Caco-2 (cell line): ENCODE measurements at places on chromosomes 11 and 22.
A peak's percentile ranks its signal among the peaks of the same experiment; 100 is the strongest.

GRCh38 chr11:128904656-128905344 lies 13.6 kb downstream of the KCNJ5 start:
- DNase-seq: peak; percentile 34

- DNase-seq: no peak
These were observed 798.1 kb downstream of the OPCML start for GRCh38 chr11:132734217-132734616.

DNA sequence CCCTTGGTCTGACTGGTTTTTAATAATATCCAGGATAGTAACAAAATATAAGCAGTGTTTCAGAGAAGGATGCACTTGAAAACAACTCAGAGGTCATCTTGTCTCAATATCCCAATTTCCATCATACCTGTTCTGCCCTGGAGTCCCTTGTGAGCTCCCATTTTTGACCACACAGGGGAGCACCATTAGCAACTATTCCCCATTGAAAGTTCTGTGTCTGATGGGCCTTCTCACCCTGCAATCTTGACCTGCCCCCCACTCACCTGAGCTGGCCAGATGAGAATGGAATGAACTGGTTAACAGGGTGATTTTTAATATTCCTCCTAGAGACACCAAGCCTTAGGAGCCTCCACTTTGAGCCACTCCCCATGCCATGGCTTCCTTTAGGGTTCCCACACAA lies 3.8 kb upstream of the CAPN5 start:
- peak; percentile 43 for DNase-seq

DNA sequence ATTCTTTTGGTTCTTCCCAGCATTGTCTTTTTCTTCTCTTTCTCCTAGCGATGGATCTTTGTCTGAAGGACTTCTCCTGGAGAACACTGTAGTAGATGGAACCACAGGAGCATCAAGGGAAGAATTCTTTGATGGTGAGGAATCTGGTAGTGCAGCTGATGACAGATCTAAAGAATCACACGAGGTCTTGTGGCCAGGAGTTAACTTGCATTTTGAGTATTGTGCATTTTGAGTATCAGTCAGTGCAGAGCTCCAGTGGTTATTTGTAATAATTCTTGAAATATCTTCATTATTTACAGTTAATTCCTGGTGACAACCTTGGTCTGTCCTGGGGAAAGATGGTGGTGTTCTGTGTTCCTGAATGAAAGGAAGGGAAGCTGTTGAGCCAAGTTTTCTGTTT lies 14.5 kb upstream of the POGLUT3 start:
- DNase-seq: no peak

GRCh38 chr22:50016988-50017700 lies 4.6 kb upstream of the IL17REL start:
- no peak for DNase-seq

- peak; percentile 69 for DNase-seq
These were observed 8.6 kb upstream of the CD3E start for GRCh38 chr11:118295815-118296454.

GRCh38 chr11:119205080-119205479 lies 1.1 kb upstream of the CBL start:
- DNase-seq: peak; percentile 29

DNA sequence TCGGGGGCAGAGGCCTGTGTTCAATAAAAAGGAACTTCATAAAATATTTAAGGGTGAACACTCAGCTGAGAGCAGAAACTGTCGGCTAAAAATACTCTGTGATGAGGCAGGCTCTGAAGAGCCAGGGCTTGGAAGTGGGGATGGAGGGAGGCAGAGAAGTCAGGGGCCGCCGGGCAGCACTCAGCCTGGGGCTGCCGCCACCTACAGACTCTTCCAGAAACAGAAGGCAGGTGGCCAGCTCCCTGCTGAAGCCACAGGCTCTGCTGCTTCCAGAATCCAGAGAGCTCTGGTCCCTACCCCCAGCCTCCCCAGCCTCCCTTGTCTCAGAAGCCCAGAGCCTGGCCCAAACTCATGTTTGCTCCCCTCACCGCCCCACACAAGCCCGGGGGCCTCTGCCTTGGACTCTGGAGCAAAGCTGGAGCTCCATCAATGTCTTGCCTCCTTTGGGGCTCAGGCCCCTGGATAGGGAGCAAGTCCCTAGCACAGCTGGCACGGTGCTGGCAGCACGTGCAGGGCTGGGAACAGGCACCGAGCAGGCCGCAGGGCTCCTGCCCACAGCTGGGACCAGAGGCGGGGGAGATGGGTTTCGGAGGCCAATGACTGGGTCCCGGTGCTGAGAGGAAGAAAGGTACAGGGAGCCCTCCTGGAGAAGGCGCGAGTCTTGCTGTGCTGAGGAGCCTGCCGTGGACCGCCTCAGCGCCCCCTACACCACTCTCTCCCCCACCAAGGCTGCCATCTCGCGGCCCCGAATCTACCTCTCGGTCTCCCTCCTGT lies 8.2 kb downstream of the LRFN4 start:
- no peak for DNase-seq

DNA sequence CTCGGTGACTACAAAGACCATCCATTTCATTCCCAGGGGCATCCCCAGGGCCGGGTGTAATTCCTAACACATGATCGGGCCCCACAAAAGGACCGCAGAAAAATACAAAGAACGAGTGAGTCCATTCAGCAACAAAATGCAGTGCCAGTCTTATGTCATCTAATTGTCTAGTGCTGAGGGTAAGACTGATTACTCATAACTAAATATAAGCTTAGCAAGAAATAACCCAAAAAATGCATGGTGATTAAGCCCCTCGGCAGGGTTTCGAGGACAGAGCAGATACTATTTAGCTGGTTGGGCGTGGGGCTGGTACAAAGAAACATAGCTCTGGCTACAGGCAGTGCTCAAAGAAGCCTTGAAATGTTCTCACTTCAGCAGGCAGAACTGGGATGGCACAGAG lies 1078.9 kb downstream of the OPCML start:
- DNase-seq: no peak

DNA sequence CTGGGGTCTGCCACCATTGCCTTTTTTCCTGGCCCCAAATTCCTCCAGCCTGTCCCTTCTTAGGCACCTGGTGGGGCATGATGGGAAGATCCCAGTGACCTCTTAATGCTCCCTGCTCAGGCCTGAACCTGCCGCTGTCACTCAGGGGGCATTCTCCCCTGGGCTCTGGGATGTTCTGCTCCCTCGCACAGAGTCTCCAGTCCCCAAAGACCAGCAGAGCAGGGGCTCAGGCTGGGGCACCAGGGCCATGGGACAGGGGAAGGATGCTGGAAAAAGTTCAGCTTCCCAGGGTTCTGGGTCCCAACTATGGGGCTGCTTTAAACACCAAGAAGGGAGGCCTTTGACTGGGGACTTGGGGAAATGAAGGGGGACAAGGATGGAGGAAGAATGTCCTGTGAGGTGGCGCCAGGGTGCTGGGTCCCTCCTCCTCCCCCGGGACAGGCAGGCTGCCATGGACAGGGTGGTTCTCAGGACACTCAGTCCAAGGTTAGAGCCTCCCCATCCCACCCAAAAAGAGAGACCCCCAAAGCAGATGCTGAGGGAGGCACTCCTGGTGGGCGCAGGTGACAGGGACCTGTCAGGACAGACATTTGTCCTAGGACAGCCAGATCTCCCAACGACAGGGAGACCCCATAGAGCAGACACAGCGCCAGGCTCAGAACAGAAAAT lies 30.8 kb downstream of the IGLL5 start:
- DNase-seq: no peak

GRCh38 chr11:118883368-118884071 lies at the start of gene CXCR5:
TSS of gene CXCR5 (plus strand) at chr11:118883892. CDS start at chr11:118883942, 50 bp downstream.
- no peak for DNase-seq

DNA sequence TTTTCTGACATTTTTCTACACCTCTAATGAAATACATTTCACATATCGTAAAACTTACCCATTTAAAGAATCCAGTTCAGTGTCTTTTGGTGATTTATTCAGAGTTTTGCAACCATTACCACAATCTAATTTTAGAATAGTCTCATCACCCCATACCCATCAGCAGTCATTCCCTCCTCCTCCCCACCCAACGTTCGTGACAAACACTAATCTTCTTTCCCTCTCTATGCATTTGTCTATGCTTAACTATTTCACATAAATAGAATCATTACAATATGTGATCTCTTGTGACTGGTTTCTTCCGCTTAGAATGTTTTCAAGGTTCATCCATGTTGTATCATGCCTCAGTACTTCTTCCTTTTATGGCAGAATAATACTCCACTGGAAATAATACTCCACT lies 9.5 kb downstream of the TTC28 start:
- DNase-seq: no peak

GRCh38 chr11:130089674-130090073 lies 20.0 kb downstream of the APLP2 start:
- DNase-seq: no peak

DNA sequence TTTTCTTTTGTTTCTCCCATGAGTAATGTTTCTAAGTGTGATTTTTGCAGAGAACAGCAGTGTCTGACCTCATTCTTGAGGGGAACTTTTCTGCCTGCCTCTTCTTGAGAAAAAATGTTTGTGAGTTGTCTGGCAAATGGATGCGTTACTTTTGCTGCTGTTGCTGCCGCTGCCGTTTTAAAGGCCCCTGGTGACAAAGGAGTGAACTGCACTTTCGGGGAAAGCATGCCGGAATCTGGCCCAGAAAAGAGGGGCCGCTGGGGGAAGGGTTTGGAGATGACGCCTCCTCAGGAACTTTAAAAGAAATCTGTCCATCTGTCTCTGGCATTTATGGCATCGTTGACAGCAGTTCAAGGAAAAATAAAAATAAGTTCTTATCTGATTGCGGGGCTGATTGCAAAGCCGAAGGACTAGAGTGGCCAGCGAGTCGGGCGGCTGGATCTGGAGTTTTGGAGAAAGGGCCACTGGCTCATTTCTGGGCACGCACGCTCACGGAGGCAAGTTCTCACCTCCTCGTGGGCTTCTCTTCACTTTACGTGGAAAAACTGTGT lies 16.5 kb downstream of the ZBTB16 start:
- peak; percentile 66 for DNase-seq

- DNase-seq: no peak
These were observed 83.4 kb upstream of the SHISAL1 start for GRCh38 chr22:44396021-44396726.

DNA sequence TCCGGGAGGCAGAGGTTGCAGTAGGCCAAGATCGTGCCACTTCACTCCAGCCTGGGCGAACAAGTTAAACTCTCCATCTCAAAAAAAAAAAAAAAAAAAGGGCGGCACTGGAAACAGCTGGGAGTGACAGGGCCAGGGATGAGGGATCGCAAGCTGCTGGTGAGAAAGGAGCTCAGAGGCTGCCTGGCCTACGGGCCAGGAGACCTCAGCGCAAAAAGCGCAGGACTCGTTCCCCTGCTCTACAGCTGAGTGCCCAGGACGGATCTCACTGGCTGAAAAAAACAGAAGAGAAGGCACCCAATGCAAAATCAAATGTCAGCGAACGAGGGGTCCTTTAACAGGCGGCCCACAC lies 650 bp upstream of the NUP50 start:
- no peak for DNase-seq

- DNase-seq: no peak
These were observed 465.8 kb upstream of the ANO5 start for GRCh38 chr11:21727102-21727501.

DNA sequence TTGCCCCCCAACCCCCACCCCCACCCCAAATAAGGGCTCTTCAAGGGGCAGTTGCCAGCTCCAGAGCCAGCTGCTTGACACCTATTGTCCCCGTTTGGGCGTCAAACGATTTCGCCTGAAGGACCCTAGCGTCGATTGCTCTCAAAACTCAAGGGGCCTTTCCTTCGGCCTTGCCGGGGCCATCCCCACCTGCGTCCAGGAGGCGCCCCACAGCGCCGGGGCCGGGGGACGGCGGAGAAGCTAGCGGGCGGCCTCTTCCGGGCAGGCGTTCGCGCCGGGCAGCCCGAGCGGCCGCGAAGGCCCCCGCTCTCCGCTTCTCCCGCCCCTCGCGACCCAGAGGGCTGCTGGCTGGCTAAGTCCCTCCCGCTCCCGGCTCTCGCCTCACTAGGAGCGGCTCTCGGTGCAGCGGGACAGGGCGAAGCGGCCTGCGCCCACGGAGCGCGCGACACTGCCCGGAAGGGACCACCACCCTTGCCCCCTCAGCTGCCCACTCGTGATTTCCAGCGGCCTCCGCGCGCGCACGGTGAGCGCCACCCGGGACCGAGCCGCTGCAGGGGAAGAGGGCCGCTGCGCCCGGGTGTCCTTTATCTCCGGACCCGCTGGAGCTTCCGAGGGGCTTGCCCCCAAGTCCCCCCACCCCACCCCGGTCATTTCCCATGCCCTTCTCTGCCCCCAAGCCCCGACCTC lies at the start of gene CAPRIN1:
Gene CAPRIN1 (plus strand): TSS at position 383 of the 687 bp plus-strand sequence. CDS start 690 bp downstream, outside the sequence.
- DNase-seq: peak; percentile 98

- no peak for DNase-seq
These were observed 86.1 kb upstream of the BDNF start for GRCh38 chr11:27786331-27786730.

GRCh38 chr22:32331918-32332725 lies 25.5 kb upstream of the RFPL3 start:
- DNase-seq: no peak

DNA sequence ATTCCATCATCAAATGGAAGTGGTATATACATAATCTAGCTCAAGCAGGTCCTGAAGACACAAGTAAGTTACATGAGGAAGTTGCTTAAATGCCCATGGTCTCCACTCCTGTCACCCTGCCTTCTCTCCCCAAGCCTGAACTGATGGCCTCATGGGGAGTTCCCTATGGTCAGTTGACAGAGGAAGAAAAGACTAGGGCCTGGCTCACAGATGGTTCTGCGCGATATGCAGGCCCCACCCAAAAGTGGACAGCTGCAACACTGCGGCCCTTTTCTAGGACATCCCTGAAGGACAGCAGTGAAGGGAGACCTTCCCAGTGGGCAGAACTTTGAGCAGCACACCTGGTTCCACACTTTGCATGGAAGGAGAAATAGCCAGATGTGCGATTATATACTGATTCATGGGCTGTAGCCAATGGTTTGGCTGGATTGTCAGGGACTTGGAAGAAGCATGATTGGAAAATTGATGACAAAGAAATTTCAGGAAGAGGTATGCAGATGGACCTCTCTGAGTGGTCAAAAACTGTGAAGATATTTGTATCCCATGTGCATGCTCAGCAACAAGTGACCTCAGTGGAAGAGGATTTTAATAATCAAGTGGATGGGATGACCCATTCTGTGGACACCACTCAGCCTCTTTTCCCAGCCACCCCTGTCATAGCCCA lies 17.3 kb upstream of the CD82 start:
- DNase-seq: no peak
